ENCODE measurements at places on chromosomes 5 and 9. TPM values are rescaled to one million over a fixed set of nuclear protein-coding genes. Genes with fewer than 3 reads are reported as not detected.

DNA sequence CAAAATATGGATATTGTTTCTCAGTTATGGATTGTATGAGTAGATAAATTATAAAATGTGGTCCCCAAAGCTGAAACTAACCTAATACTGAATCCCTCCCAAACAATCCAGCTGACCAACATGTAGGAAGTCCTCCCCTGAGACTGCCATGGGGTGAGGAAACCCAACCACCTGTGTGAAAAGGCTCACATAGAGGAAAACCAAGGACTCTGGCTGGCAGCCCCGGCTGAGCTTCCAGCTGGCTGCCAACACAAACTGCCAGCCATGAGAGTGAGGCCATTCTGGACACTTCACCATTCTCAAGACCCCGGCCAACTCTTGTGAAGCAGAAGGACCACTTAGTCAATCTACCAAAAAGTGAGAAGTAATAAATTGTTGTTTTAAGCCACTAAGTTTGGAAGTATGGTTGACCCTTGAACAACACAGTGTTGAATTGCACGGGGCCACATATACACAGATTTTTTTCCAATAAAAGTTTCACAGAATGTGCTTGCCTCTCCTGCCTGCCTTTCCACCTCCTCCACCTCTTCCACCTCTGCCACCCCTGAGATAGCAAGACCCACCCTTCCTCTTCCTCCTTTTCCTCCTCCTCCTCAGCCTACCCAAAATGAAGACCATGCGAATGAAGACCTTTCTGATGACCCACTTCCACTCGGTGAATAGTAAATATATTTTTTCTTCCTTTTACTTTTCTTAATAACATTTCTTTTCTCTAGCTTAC is 15.3 kb upstream of the NRG2 start:
- no peak for DNase-seq

The OLFM1 gene
- total RNA-seq = 1.5 TPM

The AGXT2 gene
- not detected for total RNA-seq

DNA sequence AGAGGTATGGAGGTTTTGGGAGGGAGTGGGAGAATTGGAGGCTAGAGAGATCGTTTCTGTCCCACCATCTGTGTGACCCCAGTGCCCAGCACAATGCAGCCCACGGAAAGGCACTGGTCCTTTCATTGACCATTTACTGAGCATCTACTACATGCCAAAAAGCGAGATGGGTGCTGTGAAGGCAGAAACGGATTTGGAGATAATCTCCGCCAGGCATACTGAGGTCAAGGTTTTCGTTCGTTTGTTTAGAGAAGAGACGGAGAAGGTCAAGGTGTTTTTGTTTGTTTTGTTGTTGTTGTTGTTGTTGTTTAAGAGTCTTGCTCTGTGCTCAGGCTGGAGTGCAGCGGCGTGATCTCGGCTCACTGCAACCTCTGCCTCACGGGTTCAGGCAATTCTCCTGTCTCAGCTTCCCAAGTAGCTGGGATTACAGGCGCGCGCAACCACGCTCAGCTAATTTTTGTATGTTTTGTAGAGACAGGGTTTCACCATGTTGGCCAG is 593 bp upstream of the ZBTB43 start:
- no peak for DNase-seq

DNA sequence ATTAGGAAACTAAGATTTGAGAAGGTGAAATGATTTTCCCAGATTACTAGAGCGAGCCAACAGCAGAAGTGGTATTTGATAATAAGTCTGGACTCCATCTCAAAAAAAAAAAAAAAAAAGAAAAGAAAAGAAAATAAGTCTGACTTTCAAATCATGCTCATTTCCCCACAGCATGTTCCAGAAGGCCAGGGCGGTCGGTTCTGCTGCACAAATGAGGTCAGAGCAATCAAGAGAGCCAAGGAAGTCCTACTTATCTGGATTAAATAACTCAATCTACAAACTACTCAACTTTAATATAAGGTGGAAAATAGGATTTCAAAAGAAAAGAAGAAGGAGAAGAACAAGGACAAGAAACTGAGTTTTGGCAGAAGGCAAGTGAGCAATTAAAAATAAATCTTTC is 130.4 kb upstream of the RASA1 start:
- DNase-seq = peak; percentile 61

DNA sequence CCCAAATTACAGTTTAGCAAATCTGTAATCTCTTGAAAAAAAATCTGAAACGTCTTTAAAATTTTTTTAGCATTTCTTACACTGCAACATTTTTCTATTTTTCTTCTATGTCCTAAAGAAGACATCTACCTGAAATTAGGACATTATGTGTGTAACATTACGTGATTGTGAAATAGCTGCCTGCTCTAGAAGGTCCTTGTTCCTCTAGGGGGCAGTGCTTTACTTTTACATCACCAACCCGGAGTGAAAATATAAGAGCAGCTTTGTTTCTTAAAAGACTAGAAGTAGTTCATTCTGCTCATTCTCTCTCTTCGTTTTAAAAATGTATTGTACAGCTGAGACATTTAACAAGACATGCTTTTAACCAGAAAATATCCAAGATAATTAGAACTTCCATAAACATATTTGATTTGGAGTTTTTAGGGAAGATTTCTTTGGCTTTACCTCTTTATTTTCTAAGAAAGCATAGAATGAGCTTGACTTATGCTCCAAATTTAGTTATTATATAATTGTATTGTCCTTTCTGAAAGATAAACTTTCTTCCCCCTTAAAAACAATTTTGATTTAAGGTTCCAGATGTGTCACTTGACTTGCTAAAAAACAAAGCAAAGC is 48.1 kb upstream of the RIOK2 start:
- peak; percentile 89 for DNase-seq

GRCh38 chr5:176873541-176874172 is 25.5 kb downstream of the HK3 start:
- no peak for DNase-seq

GRCh38 chr5:151475388-151475787 is 28.0 kb downstream of the SLC36A1 start:
- no peak for DNase-seq

The CREB3 gene
- total RNA-seq = 56.1 TPM

All from fibroblast of the aortic adventitia (primary cell).